Stimulated activated CD8-positive, alpha-beta memory T cell treated with anti-CD3 and anti-CD28 coated beads, Interleukin-12 subunit alpha, Interleukin-12 subunit beta, amount 100 ng/mL, for 4 hours (primary cell): ENCODE measurements at places on chromosomes 7 and 10.

GRCh38 chr10:15290150-15290549, 80.9 kb downstream of the FAM171A1 start:
- no peak for DNase-seq

DNA sequence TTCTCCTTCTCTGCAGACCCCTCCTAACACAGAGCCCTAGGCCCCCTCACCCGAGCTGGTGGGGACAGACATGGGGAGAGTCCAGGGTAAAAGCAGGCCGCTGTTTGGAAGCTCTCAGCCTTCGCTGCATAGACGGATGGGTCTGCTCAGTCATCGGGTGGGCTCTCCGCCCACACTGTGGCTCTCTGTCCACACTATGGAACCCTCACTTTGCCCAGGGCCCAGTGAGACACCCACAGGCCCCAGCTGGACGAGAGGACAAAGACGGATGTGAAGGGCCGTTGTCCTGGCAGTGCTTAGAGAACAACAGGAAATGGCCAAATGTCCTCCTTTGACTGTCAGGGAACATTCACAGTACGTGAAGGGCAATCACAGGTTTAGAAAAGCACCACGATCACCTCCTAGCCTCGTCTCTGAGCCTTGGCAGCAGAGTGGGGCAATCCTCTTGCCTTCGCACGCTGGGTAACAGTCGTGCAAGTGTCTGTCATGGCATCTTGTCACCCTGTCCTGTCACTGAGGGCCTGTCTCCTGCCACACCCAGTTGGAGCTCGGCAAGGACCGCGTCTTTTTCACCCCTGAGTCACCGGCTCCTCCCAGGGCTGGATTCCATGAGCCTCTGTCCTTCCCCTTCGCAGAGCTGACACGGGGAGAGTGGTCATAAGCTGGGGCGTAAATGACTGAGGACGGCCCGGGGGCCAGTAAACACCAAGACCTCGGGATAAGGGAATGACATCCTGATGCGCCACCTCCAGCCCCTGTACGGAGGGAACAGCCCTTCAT, 80.6 kb downstream of the PRKAG2 start:
- DNase-seq = no peak

DNA sequence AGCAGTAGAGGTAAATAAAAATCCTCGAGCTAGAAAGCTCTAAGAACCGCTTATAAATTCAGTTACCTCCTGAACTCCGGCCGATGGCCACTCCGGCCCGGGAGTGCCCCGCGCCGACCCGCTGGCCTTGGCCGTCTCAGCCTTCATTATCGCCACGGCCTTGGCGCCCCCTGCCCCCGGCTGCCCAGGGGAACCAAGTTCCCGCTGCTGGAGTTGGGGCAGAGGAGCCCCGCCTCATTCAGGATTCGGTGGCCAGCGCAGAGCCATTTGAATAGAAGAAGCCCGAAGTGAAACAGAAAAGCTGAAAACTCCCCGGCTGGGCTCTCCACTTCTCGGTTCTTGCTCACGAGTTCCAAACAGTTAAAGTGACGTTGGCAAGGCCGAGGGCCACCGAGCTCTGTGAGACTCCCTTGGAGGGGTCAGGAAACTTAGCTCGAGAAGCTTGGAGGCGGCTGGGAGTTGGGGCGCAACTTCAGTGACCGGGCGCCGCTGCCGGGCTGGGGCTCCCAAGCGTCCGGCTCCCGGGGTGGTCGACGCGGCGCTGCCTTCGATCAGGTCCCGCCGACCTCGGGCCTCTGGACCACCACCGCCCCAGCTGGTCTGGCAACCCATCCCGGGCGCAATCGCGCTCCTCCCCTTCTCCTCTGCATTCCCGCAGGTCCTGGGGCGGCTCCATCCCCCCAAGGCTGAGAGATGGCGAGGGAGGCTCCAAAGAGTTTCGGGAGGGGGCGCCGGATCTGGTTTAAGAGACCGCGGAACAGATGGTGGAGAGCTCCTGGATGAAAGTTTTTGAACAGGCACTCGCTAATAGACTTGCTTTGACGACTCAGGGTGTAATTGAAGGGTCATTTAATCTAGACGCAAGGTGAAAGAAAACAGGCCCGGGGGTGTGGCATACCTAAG, 5.8 kb upstream of the FEZF1 start:
- no peak for DNase-seq

DNA sequence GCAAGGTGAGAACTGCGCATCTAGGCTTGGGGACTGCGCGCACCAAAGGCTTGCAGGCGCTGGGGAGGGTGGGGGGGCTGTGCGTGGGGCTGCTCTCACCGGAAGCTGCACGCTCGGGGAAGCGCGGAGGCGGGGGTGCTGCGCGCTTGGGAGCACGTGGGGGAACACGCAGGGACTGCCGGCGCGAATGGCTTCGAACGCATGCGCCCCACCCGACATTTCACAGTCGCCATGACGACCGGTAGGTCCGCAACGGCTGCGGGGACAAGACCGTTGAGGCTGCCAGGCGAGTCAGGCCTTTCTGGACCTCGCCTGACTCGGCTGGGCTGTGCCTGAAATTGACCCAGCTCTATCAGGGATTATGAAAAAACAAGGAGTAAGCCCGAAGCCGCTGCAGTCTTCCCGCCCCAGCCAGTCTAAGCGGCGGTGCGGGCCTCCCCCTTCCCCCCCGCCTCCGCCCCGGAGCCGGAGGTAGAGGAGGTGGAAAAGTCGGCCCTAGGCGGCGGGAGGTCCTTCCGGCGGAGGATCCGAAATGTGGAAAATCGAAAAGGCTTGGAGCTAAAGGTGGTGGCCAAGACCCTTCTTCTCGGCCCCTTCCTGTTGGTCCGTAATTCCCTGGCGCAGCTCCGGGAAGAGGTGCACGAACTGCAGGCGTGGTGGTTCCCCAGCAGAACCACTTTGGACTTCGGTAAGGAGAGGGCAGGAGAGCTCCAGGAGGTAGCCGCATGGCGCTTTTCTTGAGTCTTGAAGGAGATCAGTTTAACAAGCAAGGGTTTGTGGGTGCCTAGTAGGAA, 34.9 kb upstream of the STEAP1 start:
- peak; percentile 7 for DNase-seq

DNA sequence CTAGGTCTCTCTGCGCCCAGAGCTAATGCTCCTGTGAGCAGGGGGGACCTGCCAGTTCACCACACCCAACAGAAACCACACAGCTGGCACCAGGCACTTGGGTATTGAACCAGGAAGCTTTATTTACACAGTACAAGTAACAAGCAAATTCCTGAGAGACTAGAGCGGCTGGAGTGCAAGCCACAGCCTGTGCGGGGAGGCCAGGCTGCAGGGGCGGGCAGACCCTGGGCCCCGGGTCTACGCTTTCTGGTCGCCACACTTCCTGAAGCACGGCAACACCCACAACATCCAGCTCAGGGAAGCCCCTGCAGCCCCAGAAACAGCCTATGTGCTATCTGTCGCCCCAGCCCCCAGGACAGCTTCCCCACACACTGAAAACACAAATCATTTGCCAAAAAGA, 125.0 kb downstream of the FAM53B start:
- DNase-seq = no peak
